PC-3 (cell line): ENCODE measurements at places on chromosomes 16 and 17. TPM values are rescaled to one million over a fixed set of nuclear protein-coding genes. Genes with fewer than 3 reads are reported as not detected.

DNA sequence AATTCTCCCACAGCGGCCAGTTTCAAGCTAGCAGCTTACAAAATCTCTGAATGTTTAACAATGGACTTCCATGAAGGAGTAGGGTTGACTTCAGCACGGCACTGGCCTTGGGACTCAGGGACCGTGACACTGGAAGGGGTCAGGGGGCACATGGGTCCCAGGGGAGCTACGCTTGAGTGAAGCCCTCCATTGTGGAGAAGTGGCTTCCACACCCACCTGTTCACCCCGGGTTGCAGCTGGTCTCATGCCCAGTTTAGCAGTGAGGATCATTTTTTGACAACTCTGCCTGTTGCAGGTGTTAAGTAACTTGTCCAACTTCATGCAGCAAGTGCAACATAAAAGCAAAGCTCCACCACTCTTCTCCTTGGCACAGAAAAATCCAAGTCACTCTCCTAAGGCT, 510.2 kb downstream of the CDH13 start:
- peaks cover 13% of the 10 kb centered on the region; the same call in 1 of the 2 replicates for H3K27me3 ChIP-seq
- no peak for DNase-seq
- peak overlapping the region; percentile 61 for H3K4me3 ChIP-seq

The KRT36 gene
- not detected in 2 replicates for total RNA-seq

The SMTNL2 gene
- total RNA-seq, result not detected in 2 replicates

The KRTAP4-5 gene
- total RNA-seq, result not detected in 2 replicates

GRCh38 chr16:787978-788398, at the start of gene RPUSD1:
TSS of gene RPUSD1 (minus strand) at chr16:788381. CDS start at chr16:787737, 644 bp downstream.
- no peaks in the 10 kb centered on the region; the same call in 1 of the 2 replicates for H3K36me3 ChIP-seq
- DNase-seq, result no peak
- peak within 1 kb of the TSS; percentile 95 for H3K4me3 ChIP-seq
- H3K27ac ChIP-seq, result no peak within 1 kb of the TSS
- H3K4me1 ChIP-seq, result peaks cover 16% of the 10 kb centered on the region

The CCL4L2 gene
- not detected in 2 replicates for total RNA-seq

The PIMREG gene
- total RNA-seq, result 67.6 and 88.6 TPM in 2 replicates

The PDILT gene
- total RNA-seq, result not detected in 2 replicates

DNA sequence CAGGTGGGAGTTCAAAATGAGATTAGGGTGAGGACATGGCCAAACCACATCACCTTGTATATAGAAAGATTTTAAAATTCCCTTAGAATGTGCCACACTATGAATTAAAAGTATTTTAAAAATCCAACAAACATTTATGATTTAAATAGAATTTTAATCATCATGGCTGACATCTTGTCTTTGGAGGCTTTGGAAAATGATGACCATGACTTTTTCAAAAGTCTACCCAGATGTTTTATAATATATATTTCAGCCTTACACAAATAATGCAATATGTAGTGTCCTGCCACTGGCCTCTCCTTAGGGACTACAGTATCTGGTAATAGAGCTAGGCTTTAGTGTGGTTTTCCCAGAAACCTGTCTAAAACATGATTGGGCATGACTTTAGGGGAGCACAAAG, 1353.4 kb upstream of the GOT2 start:
- no peaks in the 10 kb centered on the region for H3K36me3 ChIP-seq
- DNase-seq, result no peak
- H3K4me3 ChIP-seq, result no peak overlapping the region

DNA sequence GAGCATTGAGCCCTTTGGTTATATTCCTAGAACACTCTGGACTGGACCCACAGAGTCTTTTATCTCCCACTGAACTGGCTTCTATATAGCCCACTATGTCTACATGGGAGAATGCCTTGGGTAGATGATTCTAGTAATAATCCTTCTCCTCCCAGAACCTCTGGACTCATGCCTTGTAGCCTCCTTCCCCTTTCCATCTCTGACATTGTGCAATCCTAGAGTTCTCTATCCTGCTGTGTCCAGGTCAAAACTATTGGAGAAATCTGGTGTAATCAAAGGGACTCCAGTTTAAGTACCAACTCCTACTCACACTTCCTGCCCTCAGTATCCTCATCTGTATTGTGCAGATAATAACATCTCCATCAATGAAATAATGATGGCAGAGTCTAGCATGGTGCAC, 9.1 kb downstream of the RCVRN start:
- H3K4me3 ChIP-seq, result no peak overlapping the region
- no peak overlapping the region for H3K27ac ChIP-seq
- peaks cover 21% of the 10 kb centered on the region; the same call in 1 of the 2 replicates for H3K4me1 ChIP-seq
- DNase-seq, result no peak

GRCh38 chr17:77437017-77437416, 296.2 kb downstream of the SEC14L1 start:
- no peak overlapping the region for H3K4me3 ChIP-seq
- H3K4me1 ChIP-seq, result no peaks in the 10 kb centered on the region
- DNase-seq, result peak; percentile 35
- no peak overlapping the region for H3K27ac ChIP-seq

The KRT40 gene
- not detected in 2 replicates for total RNA-seq

The TEDC2 gene
- 35.5 and 44.9 TPM in 2 replicates for total RNA-seq

The UTS2R gene
- not detected in 2 replicates for total RNA-seq

DNA sequence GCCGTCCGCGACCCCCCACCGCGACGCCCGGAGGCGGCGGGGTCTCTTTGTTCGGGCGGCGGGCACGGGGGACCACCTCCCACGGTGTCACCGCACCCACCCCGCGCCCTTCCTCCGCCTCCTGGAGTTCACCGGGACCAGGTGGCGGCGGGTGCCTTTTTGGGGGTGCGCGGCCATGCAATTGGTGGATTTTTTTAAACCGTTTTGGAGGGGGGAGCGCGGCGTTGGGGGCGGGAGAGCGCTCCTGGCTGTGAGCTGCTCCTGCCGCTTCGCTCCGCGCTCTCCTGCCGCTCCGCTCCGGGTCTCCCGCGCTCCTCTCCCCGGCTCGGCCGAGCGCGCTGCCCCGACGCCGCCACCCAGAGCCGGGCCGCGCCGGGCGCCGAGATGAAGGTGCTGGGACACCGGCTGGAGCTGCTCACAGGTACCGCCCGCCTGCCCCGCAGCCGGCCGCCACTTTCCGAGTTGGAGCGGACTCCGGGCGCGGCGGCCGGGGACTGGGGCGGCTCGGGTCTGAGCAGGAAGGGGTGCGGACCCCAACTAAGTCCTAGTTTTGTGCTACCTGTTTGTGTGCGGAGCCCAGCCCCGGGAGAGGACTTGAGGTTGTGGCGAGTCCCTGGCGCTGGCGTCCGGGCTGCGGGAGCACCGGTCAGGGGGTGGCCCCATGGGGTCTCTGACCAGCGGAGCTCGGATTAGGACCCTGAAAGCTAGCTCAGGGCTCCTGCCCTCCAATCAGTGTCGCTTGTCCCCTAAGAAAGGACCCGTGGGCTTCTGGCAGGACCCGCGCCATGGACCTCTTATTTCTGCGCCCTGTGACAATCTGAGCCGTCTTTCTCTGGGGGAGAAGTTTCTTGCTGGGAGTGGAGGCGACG, 35.7 kb upstream of the NDRG4 start:
- peak overlapping the region; percentile 68 for H3K4me3 ChIP-seq
- peaks cover 25% of the 10 kb centered on the region for H3K4me1 ChIP-seq
- peak; percentile 39 for DNase-seq
- H3K27me3 ChIP-seq, result peaks cover 10% of the 10 kb centered on the region
- H3K36me3 ChIP-seq, result no peaks in the 10 kb centered on the region

The ZNF19 gene
- 0.40 and 1.5 TPM in 2 replicates for total RNA-seq

- no peak overlapping the region for H3K4me3 ChIP-seq
- H3K27me3 ChIP-seq, result peaks cover 17% of the 10 kb centered on the region
- no peak for DNase-seq
- no peaks in the 10 kb centered on the region for H3K4me1 ChIP-seq
- H3K27ac ChIP-seq, result no peak overlapping the region
These were observed 102.6 kb downstream of the NTN1 start for GRCh38 chr17:9123594-9124553.

The HCRT gene
- total RNA-seq, result not detected in 2 replicates

GRCh38 chr17:48074322-48075081, 26.3 kb downstream of the NFE2L1 start:
- H3K36me3 ChIP-seq, result peaks cover 57% of the 10 kb centered on the region
- H3K4me1 ChIP-seq, result no peaks in the 10 kb centered on the region
- no peak overlapping the region for H3K27ac ChIP-seq
- H3K4me3 ChIP-seq, result no peak overlapping the region

GRCh38 chr16:67301080-67301782, 21.9 kb downstream of the PLEKHG4 start:
- peaks cover 9% of the 10 kb centered on the region for H3K4me1 ChIP-seq
- no peak for DNase-seq
- no peak overlapping the region for H3K27ac ChIP-seq
- no peak overlapping the region for H3K4me3 ChIP-seq
- H3K27me3 ChIP-seq, result no peaks in the 10 kb centered on the region
- H3K36me3 ChIP-seq, result no peaks in the 10 kb centered on the region

The ERCC4 gene
- 3.2 and 4.9 TPM in 2 replicates for total RNA-seq

DNA sequence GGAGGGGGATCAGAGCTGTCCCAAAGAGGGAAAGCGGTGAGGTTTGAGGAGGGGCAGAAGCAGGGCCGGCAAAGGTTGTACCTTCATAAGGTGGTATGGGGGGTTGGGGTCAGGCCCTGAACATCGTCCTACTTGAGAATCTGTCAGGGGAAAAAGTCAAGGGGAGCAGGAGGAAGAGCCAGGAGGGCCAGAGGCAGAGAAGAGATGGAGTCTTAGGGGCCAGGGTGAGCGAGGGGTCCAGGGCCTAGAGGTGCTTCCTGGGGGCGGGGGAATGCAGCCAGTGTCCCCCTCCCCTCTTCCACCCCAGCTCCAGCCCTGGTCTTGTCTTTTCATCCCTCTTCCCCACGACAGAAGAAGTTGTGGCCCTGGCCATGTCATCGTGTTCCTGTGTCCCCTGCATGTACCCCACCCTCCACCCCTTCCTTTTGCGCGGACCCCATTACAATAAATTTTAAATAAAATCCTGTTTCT, 1.3 kb upstream of the PRRT2 start:
- peak overlapping the region; percentile 41 for H3K27ac ChIP-seq
- H3K4me3 ChIP-seq, result peak overlapping the region; percentile 83; the same call in 1 of the 2 replicates
- peaks cover 38% of the 10 kb centered on the region for H3K4me1 ChIP-seq

GRCh38 chr16:80105160-80105559, 435.6 kb upstream of the DYNLRB2 start:
- H3K4me1 ChIP-seq, result peaks cover 11% of the 10 kb centered on the region; the same call in 1 of the 2 replicates
- H3K36me3 ChIP-seq, result no peaks in the 10 kb centered on the region
- peak overlapping the region; percentile 57 for H3K27ac ChIP-seq
- H3K4me3 ChIP-seq, result no peak overlapping the region

DNA sequence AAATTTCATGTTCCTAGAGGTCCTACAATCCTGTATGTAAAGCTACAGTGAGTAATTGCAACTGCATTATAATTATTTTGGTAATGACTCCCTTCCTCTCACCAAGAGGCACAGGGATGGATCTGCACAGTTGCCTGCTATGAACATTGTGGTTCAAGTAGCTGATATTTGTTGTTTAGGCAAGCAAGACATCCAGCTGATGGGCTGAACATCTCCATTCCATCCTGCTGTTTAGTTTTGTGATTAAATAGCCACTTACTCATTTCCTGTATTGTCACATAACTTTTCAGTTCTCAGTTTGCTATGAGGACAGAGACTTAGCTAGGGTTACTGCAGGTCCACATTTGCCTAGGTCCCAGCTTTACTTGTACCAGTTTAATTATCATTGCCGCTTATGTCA, 181.2 kb upstream of the TBX2 start:
- DNase-seq, result peak; percentile 65
- peaks cover 13% of the 10 kb centered on the region for H3K4me1 ChIP-seq
- H3K36me3 ChIP-seq, result no peaks in the 10 kb centered on the region
- no peak overlapping the region for H3K4me3 ChIP-seq
- H3K27me3 ChIP-seq, result no peaks in the 10 kb centered on the region
- no peak overlapping the region for H3K27ac ChIP-seq

The RSPRY1 gene
- 17.5 and 18.3 TPM in 2 replicates for total RNA-seq

The KRTAP1-5 gene
- total RNA-seq, result 0.51 TPM in 1 of 2 replicates, not detected in the other

- H3K27me3 ChIP-seq, result peaks cover 24% of the 10 kb centered on the region
- H3K4me1 ChIP-seq, result no peaks in the 10 kb centered on the region
- no peak overlapping the region for H3K4me3 ChIP-seq
- H3K36me3 ChIP-seq, result no peaks in the 10 kb centered on the region
These were observed 127.7 kb downstream of the GAS7 start for GRCh38 chr17:10070690-10071089.

- H3K27ac ChIP-seq, result no peak overlapping the region
- H3K27me3 ChIP-seq, result no peaks in the 10 kb centered on the region
- H3K4me1 ChIP-seq, result no peaks in the 10 kb centered on the region
- no peaks in the 10 kb centered on the region for H3K36me3 ChIP-seq
These were observed 114.5 kb downstream of the CPPED1 start for GRCh38 chr16:12688951-12689850.

The CHP2 gene
- total RNA-seq, result not detected in 2 replicates

The MYH8 gene
- total RNA-seq, result not detected in 2 replicates

DNA sequence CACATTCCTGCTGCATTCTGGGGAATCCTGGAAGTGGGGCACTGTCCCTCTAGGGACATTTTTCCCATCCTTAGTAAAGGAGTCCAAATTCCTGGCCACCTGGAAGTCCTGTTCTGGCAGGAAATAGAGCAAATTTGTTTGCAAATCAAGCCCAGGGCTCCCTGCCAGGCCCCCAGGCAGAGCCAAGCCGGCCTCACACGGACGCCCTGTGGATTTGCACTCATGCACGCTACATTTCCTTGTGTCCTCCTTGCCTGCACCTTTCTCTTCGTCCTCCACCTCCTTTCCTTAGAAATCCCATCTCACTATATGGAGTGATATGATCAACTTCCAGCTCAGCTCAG, 7.0 kb upstream of the CALB2 start:
- no peak overlapping the region for H3K4me3 ChIP-seq
- H3K36me3 ChIP-seq, result no peaks in the 10 kb centered on the region
- H3K4me1 ChIP-seq, result peaks cover 8% of the 10 kb centered on the region; the same call in 1 of the 2 replicates
- DNase-seq, result peak; percentile 38
- H3K27ac ChIP-seq, result no peak overlapping the region
- no peaks in the 10 kb centered on the region for H3K27me3 ChIP-seq

GRCh38 chr17:41863074-41863848, 2.0 kb downstream of the KLHL11 start:
- peak overlapping the region; percentile 84 for H3K4me3 ChIP-seq
- H3K27me3 ChIP-seq, result no peaks in the 10 kb centered on the region
- 0 out of 2 replicates have a peak, but pooled peaks cover 6% of the 10 kb centered on the region for H3K4me1 ChIP-seq
- no peaks in the 10 kb centered on the region; the same call in 1 of the 2 replicates for H3K36me3 ChIP-seq
- no peak overlapping the region for H3K27ac ChIP-seq
- DNase-seq, result no peak

DNA sequence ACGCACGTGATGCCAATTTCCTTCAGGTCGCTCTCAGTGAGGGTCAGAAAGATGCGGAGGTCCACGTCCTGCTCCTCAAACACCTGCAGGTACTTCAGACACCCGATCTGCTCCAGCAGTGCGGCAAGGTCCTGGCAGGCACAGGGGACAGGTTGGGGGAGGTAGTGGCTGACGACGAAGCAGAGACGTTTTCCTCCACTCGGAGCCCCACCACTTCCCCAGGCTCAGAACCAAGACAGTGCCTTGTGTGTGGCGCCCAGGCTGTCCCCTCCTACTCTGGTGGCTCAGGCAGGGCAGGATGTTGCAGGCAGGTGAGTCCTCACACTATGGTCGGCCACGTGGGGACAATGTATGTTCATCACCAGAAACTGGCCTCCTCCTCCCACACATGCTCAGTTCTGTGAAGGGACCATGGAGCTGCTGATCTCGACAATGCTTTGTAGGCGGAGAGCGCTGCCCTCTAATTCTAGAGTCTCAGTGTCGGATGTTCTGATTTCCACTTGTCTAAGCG, 5.7 kb downstream of the NUDT16L1 start:
- H3K4me1 ChIP-seq, result no peaks in the 10 kb centered on the region
- no peaks in the 10 kb centered on the region; the same call in 1 of the 2 replicates for H3K36me3 ChIP-seq
- DNase-seq, result no peak

The OTOA gene
- not detected in 2 replicates for total RNA-seq

- peaks cover 4% of the 10 kb centered on the region; the same call in 1 of the 2 replicates for H3K27me3 ChIP-seq
- no peak for DNase-seq
- no peaks in the 10 kb centered on the region for H3K36me3 ChIP-seq
These were observed 83.9 kb downstream of the YPEL2 start for GRCh38 chr17:59415397-59415796.

GRCh38 chr17:9905902-9906301, 831 bp upstream of the RCVRN start:
- no peaks in the 10 kb centered on the region for H3K27me3 ChIP-seq
- no peak overlapping the region for H3K4me3 ChIP-seq
- no peak overlapping the region for H3K27ac ChIP-seq
- 0 out of 2 replicates have a peak, but pooled peaks cover 2% of the 10 kb centered on the region for H3K4me1 ChIP-seq
- peak; percentile 35 for DNase-seq
